Effector CD8-positive, alpha-beta T cell (primary cell): ENCODE measurements at places on chromosomes 3 and 15.

DNA sequence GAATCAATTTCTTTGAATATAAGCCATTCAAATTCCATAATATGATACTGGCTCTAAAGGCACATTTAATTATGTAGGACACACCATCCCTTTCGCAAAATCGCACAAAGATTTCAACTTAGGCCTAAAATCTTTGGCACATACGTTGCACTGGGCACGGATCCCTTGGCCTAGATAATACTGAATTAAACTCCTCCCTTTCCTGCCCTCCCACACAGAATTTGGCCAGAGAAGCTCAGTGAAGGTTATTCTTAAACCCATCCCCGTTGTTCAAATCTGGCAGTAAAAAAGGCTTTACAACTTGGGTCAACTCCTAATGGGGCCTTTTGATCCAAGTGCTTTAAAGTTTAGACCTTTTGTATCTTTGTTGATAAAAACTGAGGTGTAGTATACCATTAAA lies 247.2 kb downstream of the PTPRG start:
- DNase-seq: no peak

- no peak for DNase-seq
Measured at GRCh38 chr3:89867286-89867685, 759.9 kb downstream of the EPHA3 start.

DNA sequence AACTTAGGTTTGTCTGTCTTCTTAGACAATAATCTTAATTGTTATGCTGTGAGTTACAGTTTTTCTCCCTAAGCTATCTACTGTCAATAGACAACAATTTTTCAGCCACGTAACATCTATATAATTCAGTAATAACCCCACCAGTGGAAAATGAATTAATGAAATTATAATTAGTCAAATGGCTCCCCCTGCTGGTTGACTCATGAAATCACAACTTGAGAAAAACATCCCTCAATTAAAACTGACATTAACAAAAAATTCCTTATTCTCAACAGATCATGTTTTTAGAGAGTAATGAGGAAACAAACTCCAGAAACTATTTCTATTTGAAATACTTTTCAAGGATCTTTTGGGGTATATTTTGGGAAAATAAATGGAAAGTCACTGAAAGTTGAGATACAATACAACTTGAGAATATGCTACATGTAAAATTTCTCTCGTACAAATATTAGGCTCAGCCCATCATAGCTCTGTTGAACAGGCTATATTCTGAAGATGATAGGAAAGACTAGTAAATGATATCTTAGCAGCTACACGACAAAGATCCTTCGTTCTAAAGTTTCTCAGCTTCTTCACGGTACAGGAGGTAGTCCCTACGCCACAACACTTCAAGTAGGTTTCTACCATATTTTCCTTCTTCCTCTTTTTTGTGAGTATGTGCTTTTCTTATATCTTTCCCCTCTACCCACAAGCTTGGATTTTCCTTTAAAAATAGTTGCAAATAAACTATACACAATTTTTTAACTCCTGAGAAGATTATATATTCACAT lies 20.7 kb downstream of the PPP1R2 start:
- DNase-seq: no peak

- no peak for DNase-seq
Measured at GRCh38 chr3:123411340-123412040, 37.4 kb downstream of the ADCY5 start.

DNA sequence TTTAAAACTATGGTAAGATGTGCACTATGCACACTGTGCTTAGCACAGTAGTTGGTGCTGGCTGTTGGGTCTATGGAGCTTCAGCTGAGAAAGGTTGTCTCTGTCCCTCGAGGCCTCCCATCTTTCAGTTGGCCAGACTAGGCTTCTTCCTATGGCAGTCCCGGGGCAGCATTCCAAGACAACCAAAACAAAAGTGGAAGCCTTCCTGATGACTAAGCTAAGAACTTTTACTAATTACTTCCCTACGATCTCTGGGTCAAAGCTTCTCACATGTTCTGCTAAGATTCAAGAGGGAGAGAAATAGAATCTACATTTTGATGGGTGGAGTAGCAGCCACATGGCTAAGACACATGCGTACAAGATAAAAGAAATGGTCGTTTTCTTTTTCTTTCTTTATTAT lies 342.8 kb downstream of the TUSC7 start:
- no peak for DNase-seq

GRCh38 chr3:46429250-46429649 lies 22.2 kb downstream of the CCRL2 start:
- no peak for DNase-seq

DNA sequence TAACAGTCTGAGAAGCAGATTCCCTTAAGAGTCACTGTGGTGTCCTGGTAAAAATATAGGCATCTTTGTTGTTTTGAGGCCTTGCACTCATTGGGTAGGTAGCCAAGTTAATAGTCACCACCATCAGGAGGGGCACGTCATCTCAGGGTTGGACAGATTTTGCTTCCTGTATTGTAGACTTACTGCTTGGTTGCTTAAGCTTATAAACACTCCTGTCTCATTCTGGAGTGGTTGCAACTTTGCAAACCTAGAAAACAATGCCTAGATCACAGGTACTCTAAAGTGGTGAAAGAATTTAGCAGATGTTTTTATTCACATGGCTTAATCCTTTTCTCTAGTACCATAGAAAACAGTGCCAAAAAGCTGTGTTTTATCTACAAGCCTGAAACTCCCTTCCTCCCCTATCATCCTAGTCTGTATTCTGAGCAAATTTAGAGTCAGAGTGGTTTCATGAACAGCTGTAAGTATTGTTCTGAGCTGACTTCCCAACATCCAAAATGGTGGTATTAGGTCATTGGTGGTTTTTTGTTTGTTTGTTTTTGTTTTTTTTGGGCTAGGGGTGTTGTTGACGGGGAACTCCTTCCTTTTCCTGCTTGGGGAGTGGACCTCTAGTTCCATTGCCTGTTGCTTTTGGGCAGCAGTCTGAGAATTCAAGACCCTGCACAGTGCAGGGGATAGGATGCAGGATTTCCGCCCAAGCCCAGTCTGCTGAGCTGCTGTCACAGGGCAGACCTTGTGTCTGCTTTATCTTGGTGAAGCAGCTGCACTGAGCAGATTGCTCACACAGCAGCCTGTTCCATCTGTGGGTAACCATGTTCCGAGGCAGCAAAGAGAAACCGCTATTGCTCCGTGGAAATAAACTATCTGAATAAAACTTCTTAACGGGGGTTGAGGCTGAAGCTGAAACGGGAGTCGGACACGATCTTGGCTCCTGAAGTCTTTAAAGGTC lies 202.0 kb downstream of the AKAP13 start:
- DNase-seq: no peak

- DNase-seq: no peak
Measured at GRCh38 chr3:37994639-37994972, 4.0 kb downstream of the VILL start.

- DNase-seq: no peak
Measured at GRCh38 chr3:156518726-156519125, 36.2 kb downstream of the SSR3 start.
